ENCODE measurements at places on chromosomes 1 and 21.
A peak's percentile ranks its signal among the peaks of the same experiment; 100 is the strongest.

- DNase-seq = no peak
Observed at GRCh38 chr1:12180315-12180714, 13.5 kb downstream of the TNFRSF1B start.

DNA sequence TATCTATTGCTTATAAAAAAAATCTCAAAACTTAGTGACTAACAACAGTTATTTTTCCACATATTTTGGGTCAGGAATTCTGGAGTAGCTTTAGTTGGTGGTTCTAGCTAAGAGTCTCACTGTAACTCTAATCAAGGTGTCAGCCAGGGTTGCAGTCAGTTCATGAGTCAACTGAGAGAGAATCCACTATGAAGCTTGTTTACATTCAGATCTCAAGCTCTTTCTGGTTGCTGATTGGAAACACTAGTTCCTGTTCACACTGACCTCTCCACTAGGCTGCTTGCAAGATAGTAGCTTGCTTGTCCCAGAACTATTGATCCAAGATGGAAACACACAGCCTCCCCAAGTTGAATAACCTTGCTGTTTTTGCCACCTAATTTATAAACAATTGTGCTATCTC lies 1192.1 kb upstream of the B3GALT2 start:
- no peak for DNase-seq

DNA sequence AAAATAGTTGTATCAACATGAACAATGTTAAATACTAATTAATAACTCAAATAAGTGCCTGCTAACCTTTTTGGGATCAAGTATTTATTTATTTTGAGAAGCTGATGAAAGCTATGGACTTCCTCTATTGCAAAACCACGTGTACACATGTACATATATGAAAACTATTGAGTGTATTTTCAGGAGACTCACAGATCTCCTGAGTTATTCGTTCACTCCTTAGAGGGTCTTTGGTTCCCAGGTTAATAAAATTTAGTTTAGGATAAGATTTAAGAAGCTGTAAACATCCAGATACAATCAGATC lies 130.5 kb downstream of the DISC1 start:
- DNase-seq = no peak

DNA sequence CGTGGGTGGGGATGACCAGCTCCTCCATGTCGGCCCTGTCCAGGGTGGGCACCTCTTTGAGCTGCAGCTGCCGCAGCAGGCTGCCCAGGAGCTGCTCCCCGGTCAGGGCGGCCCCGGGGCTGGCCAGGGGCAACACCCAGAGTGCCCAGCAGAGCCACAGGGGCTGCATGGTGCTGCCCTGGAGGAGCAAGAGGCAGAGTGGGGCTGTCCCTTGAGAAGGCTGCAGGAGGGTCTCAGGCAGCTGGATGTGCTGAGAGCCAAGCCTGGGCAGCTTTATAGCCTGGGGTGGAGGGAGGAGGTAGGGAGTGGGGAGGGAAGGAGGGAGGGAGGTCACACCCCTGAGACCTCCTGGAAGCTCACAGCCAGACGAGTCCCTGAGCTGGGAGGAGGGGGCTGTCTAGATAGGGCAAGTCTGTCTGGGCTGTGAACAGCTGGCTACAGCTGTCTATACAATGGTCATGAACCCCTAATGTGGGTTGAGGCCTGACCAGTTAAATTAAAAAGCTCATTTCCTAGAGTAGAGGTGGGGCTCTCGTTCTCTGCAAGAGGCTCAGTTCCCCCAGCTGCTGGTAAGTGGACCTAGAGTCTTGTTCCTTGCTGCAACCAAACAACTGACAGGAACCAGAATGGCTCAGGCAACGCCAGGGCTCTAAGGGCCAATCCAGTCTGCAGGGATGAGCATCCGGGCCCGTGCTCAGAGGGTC lies at the start of gene LEFTY1:
LEFTY1 (minus strand) TSS at position 249 of the 704 bp plus-strand sequence; CDS start at position 169, 80 bp downstream.
- no peak for DNase-seq

DNA sequence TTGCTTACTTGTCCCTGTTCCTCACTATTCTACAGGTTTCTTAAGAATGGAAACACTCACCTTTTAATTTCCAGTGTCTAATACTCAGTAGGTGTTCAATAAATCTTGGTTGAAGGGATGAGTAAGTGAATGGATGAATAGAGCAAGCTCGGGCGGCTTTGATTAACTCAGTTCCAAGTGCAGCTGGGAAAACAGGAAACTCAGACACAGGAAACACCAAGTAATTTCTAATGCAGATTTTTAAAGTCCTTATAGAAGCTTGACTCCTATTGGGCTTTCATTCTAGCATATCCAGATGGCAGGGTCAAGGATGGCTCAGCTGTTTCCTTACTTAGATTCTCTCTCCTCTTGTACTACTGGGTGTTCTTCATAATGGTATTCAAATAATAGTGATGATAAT lies 14.0 kb downstream of the CAMK1G start:
- no peak for DNase-seq

DNA sequence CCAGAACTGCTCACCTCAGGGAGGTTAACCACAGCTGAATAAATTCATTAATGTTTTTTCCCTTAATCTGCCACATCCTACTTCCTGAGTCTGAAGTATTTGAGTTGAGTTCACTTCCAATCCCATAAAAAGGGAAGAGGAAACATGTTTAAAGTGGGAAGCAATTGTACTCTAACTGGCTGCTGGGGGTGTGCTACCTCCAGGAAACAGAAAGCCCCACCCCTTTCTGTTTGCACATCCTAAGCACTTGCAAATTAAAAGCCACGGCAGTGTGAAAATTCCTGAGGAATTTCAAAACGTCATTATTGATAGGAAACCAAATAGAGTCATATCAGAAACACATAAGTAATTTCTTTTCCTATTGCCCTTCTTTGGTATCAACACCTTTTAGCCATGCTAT lies 307.0 kb upstream of the NR5A2 start:
- DNase-seq = no peak

- peak; percentile 28 for DNase-seq
Observed at GRCh38 chr1:55694310-55694801, 479.2 kb upstream of the USP24 start.

- DNase-seq = no peak
Observed at GRCh38 chr21:41993744-41994143, 16.4 kb downstream of the ZBTB21 start.

DNA sequence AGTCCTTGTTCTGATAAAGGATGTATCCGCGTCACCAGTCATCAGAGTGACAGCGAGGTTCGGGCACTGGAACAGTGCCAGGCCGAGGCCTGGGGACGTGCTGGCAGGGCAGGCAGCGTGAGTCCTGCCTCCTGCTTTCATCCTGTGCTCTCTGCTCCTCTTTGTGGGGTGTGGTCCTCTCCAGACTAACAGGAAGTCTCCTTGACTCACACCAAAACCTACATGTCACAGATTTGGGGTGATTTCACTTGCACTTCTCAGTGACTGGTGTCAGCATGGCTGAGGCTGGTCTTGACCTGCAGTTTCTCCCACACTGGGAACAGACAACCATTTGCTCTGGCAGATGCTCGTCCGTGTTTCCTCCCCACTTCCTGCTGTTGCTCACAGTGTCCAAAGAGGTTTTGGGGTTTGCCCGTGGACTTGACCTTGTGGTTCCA lies 8.8 kb upstream of the NLRP3 start:
- DNase-seq = no peak

DNA sequence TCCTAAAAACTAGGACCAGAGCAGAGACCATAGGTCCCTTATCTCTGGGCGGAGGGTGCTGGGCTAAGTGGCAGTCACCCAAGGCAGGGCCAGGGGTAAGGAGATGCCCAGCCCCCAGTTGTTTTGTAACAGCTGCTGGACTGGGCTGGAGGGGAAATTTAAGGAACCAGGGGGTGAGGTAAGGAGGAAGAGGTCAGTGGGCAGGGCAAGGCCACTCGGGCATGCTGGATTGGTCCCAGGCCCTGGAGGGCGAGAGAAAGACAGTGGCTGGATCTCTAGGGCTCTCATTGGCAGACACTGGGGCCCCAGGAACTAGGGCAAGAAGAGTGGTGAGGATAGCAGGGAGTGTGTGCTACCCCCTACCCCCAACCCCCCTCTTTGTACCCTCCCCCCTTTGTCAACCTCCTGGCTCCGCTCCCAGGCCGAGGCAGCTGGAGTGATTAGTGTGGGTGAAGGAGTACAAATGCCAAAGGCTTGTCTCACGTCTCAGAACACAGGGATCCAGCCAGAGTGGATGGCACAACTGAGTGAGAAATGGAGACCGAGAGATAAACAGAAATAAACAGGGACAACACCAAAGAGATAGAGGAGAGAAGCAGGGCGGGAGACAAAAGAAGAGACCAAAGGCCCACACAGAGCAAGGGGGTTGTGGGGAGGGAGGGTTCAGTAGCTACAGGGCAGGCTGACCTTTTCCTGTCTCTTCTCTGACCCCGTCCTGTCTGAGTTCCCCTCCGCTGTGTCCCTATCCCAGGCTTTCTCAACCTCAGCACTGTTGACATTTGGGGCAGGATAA lies 20.5 kb upstream of the THRAP3 start:
- DNase-seq = peak; percentile 32

DNA sequence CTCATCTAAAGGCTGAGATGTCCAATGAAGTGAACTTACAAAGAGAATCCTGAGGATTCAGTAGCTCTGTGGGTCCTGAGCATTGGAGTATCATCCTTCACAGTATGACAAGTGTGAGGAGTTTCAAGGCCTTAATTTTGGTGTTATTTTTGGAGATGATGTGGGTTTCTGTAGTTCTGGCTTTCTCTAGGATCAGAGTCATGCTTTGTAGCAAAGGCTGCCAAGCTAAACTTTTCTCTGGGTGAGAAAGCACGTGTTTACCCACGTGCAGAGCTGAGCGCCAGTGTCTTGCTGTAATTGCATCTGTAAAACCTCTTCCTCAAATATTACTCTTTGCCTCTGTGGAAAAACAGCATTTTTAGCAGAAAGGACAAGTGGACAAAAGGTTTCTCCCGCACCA lies 387.8 kb upstream of the LYPLAL1 start:
- DNase-seq = no peak

DNA sequence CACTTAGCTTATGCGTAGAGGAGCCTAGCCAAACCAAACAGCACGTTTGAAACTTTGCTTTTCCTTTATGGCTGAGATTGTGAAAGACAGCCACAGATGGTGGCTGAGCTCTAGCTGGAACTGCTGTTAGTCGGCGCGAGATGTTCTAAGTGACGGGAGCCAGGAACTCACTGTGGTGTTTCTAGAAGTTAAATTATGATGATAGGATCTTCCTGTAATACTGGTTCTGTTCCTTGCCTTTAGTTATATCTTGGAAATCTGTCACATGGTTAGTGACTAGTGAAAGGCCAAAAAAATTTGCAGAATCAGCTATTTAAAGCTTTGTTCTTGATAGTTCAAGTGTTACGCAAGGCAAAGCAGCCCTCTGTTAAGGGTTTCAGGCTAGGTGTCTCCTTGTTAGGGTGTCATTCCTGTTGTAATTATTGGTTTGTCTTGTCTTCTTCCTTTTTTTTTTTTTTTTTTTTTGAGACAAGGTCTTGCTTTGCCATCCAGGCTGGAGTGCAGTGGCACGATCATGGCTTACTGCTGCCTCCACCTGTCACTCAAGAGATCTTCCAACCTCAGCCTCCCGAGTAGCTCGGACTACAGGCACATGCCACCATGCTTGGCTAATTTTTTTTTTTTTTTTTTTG lies 22.6 kb downstream of the AK4 start:
- DNase-seq = no peak

- no peak for DNase-seq
Observed at GRCh38 chr21:30447056-30447455, 7.0 kb downstream of the KRTAP15-1 start.

Measured in NCI-H2029 treated with DMSO at 0.1 percent for 48 hours (cell line).